ENCODE measurements at places on chromosomes 3 and 15. TPM values are rescaled to one million over a fixed set of nuclear protein-coding genes. Genes with fewer than 3 reads are reported as not detected.

SLC2A2 gene
- total RNA-seq = not detected

IQCH gene
- 0.64 TPM for total RNA-seq

AADACL2 gene
- total RNA-seq = 0.73 TPM

ACSBG1 gene
- total RNA-seq = 2.0 TPM

TSPAN3 gene
- 398 TPM for total RNA-seq

TRPC1 gene
- 12.5 TPM for total RNA-seq

SERPINI2 gene
- not detected for total RNA-seq

AMOTL2 gene
- 281 TPM for total RNA-seq

GRCh38 chr3:47464588-47464987, 11.2 kb downstream of the SCAP start:
- H3K27me3 ChIP-seq = no peaks in the 10 kb centered on the region
- H3K36me3 ChIP-seq = no peaks in the 10 kb centered on the region
- H3K4me1 ChIP-seq = no peaks in the 10 kb centered on the region
- H3K27ac ChIP-seq = no peak overlapping the region
- H3K4me3 ChIP-seq = no peak overlapping the region
- DNase-seq = no peak

- H3K27me3 ChIP-seq = no peaks in the 10 kb centered on the region
- no peak for DNase-seq
- no peak overlapping the region for H3K4me3 ChIP-seq
- no peaks in the 10 kb centered on the region for H3K36me3 ChIP-seq
Observed at GRCh38 chr3:117483839-117484238, 774.3 kb downstream of the TUSC7 start.

- H3K27ac ChIP-seq = no peak overlapping the region
- H3K27me3 ChIP-seq = no peaks in the 10 kb centered on the region
- H3K4me3 ChIP-seq = no peak overlapping the region
- H3K36me3 ChIP-seq = no peaks in the 10 kb centered on the region
Observed at GRCh38 chr3:197306374-197307086, 8.1 kb upstream of the DLG1 start.

- no peaks in the 10 kb centered on the region for H3K36me3 ChIP-seq
- DNase-seq = no peak
- H3K4me3 ChIP-seq = no peak overlapping the region
- H3K27ac ChIP-seq = peak overlapping the region; percentile 32
Observed at GRCh38 chr15:39127151-39127790, 453.6 kb upstream of the THBS1 start.

DNA sequence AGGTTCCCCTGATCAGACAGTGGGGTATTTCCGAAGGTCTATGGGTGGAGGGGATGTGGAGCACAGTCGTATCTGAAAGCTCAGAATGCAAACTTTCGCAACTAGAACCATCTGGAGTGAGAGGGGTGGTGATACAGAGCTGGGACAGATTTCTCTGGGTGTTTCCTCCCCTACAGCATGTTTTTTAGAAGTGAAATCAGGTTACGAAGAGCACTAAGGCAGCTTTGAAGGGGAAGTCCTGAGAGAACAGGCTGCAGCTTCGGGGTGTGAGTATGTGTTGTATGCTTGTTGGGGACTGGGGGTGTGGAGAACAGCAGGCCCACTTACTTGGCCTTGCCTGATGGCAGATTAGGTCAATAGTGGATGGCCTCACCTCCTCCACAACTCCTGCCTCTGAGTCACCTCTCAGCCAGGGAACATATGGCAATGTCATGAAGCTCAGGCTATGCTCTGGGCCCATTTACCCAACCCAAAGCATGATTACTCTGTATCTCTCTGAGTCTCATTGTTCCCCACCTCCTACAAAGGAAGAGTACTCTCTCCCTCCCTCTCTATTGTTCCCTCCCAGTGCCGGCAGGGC, 107.2 kb upstream of the RASGRP1 start:
- no peaks in the 10 kb centered on the region for H3K27me3 ChIP-seq
- H3K27ac ChIP-seq = no peak overlapping the region
- no peaks in the 10 kb centered on the region for H3K4me1 ChIP-seq

DNA sequence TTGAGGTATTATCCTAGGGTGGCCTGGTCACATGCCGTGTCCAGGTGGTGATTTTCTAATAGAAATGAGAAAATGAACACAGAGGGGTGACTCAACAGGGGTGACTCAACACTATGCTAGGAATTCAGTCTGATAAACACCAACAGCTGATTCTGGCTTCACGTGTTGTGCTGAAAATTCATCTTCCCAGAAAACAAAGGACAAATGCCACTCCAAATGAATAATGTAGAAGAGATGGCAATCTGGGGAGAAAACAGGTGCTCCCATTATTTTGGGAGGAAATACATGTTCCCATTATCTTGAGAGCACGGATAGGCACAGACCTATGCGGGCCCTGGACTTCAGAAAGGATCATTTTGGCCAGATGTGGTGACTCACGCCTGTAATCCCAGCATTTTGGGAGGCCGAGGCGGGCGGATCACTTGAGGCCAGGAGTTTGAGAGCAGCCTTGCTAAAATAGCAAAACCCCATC, 101.2 kb upstream of the MEX3B start:
- H3K27me3 ChIP-seq = no peaks in the 10 kb centered on the region
- no peaks in the 10 kb centered on the region for H3K36me3 ChIP-seq

DNA sequence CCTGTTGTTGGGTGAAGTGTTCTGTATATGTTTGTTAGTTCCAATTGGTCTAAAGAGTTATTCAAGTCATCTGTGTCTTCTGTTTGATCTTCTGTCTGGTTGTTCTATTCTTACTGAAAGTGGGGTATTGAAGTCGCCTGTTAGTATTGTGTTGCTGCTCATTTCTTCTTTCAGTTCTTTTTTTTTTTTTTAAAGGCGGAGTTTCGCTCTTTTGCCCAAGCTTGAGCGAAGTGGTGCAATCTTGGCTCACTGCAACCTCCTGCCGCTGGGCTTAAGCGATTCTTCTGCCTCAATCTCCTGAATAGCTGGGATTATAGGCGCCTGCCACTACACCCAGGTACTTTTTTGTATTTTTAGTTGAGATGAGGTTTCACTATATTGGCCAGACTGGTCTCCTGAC, 23.5 kb downstream of the PFN2 start:
- no peak for DNase-seq
- no peaks in the 10 kb centered on the region for H3K27me3 ChIP-seq
- no peaks in the 10 kb centered on the region for H3K4me1 ChIP-seq

DNA sequence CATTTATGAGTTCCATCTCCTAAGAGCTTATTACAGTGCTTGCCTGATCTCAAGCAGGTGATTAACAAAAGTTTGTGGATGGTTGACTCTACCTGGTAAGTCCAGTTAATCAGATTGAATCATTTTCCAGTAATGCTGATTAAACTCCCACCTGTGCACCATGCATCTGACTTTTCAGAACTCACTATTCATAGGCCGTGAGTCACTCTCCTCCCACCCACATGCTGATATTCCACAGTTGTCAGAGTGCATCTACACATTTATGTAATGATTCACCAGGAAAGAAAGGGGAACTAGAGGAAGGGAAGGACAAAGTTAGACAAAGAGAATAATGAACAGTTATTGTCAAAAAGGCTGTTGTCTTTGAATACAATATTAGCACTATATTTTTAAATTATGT, 106.2 kb upstream of the UBE3A start:
- no peak overlapping the region for H3K27ac ChIP-seq
- no peaks in the 10 kb centered on the region for H3K4me1 ChIP-seq
- no peaks in the 10 kb centered on the region for H3K27me3 ChIP-seq
- H3K36me3 ChIP-seq = no peaks in the 10 kb centered on the region

DNA sequence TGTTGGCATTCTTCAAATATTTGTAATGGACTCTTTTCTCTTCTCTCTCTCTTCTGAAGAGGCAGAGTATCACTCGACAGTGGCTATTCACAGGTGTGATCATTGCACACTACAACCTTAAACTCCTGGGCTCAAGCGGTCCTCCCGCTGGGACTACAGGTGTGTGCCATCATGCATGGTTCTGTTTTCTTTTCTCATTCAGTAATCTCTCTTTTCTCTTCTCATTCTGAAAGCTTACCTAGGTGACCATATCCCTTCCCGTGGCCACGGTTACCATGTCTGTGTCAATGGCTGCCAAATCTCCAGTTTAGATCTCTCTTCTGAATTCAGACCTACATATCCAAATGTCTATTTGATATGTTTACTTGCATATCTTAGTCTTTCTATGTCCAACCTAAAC, 96.3 kb downstream of the SOX2 start:
- no peaks in the 10 kb centered on the region for H3K36me3 ChIP-seq
- no peak for DNase-seq
- no peak overlapping the region for H3K4me3 ChIP-seq
- no peak overlapping the region for H3K27ac ChIP-seq

GRCh38 chr3:67819447-67819846, 165.0 kb upstream of the SUCLG2 start:
- no peak for DNase-seq
- H3K36me3 ChIP-seq = no peaks in the 10 kb centered on the region
- H3K4me3 ChIP-seq = no peak overlapping the region

DNA sequence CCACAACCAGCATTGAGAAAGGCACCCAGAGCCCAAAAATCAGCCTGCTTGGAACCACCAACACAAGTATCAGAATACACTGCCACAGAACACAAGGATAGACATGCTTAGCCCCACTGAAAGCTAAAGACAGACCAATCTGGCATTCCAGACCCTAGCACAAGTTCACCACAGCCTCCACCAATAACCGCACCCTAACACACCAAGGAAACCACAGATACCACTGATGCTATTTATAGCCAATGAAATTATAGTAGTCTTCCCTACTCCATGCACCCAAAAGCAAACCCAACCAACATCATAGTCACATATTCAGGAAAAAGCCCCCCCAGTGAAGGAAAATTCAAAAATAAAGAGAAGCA, 83.9 kb upstream of the STT3B start:
- H3K4me1 ChIP-seq = no peaks in the 10 kb centered on the region
- H3K36me3 ChIP-seq = no peaks in the 10 kb centered on the region
- no peaks in the 10 kb centered on the region for H3K27me3 ChIP-seq

DNA sequence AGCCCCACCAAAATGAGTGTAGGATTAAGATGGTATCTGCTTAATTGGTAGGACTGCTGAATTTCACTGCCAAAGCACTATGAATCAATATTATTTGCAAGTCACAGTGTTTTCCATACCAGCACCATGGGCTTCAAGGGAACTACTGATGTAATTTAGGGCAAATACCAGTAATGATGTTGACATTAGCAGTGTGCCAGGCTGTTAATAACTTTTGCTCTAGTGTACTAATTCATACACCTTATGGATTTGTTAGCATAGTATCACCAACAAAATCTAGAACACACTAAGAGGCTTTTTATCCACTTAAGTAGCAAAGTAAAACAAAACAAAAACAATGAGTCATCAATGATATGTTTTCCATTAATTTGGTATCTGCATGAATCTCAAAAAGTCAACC, 888.2 kb downstream of the CADM2 start:
- no peaks in the 10 kb centered on the region for H3K27me3 ChIP-seq
- no peaks in the 10 kb centered on the region for H3K36me3 ChIP-seq
- H3K4me3 ChIP-seq = no peak overlapping the region
- no peak for DNase-seq
- H3K27ac ChIP-seq = no peak overlapping the region

GRCh38 chr15:36468746-36469145, 110.7 kb upstream of the CDIN1 start:
- H3K36me3 ChIP-seq = no peaks in the 10 kb centered on the region
- no peaks in the 10 kb centered on the region for H3K4me1 ChIP-seq
- H3K27ac ChIP-seq = no peak overlapping the region
- no peaks in the 10 kb centered on the region for H3K27me3 ChIP-seq

GRCh38 chr15:83178869-83179325, 28.7 kb downstream of the HDGFL3 start:
- no peak for DNase-seq
- H3K4me3 ChIP-seq = no peak overlapping the region
- H3K27me3 ChIP-seq = no peaks in the 10 kb centered on the region
- H3K27ac ChIP-seq = no peak overlapping the region

DNA sequence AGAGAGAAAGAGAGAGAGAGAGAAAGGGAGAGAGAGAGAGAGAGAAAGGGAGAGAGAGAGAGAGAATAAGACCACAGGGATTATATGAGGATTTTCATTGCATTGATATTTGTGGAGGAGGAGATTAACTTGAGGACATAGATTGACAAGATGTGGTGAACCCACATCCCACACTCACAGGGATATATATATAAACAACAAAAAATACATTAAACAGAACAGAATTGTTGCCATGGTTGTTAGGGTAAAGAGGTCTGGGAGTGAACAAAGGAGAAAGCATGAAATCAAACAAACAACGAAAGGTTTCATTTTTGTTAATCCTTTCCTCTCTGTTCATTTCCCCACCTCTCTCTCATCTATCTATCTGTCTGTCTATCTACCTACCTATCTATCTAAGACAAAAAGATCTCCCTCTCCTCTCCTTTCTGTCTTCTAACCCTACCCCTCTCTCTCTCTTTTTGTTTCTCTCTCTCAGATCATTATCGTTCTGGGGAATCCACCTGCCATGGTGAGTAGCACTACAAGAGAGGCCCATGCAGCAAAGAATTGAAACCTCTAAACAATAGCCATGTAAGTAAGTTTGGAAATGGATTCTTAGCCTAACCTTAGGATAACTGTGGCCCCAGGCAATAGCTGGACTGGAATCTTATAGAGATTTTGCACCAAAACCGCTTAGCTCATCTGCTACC, 280.9 kb downstream of the RAP2B start:
- no peaks in the 10 kb centered on the region for H3K36me3 ChIP-seq
- DNase-seq = no peak
- no peak overlapping the region for H3K4me3 ChIP-seq
- no peak overlapping the region for H3K27ac ChIP-seq

- H3K27me3 ChIP-seq = no peaks in the 10 kb centered on the region
- H3K36me3 ChIP-seq = no peaks in the 10 kb centered on the region
- no peaks in the 10 kb centered on the region for H3K4me1 ChIP-seq
Observed at GRCh38 chr3:25515171-25515570, 87.1 kb downstream of the RARB start.

- no peak overlapping the region for H3K4me3 ChIP-seq
- DNase-seq = no peak
- H3K36me3 ChIP-seq = no peaks in the 10 kb centered on the region
- no peaks in the 10 kb centered on the region for H3K4me1 ChIP-seq
- no peak overlapping the region for H3K27ac ChIP-seq
Observed at GRCh38 chr3:111252779-111253178, 181.2 kb downstream of the NECTIN3 start.

- H3K4me1 ChIP-seq = no peaks in the 10 kb centered on the region
- H3K36me3 ChIP-seq = no peaks in the 10 kb centered on the region
- no peak overlapping the region for H3K27ac ChIP-seq
Observed at GRCh38 chr3:76585794-76586392, 454.0 kb upstream of the ROBO2 start.

- no peak overlapping the region for H3K27ac ChIP-seq
- H3K36me3 ChIP-seq = no peaks in the 10 kb centered on the region
- peak; percentile 22 for DNase-seq
- H3K4me3 ChIP-seq = peak overlapping the region; percentile 66
Observed at GRCh38 chr3:127457546-127458145, 132.9 kb downstream of the TPRA1 start.

- H3K4me3 ChIP-seq = no peak overlapping the region
- H3K4me1 ChIP-seq = no peaks in the 10 kb centered on the region
- H3K27me3 ChIP-seq = no peaks in the 10 kb centered on the region
- no peaks in the 10 kb centered on the region for H3K36me3 ChIP-seq
- H3K27ac ChIP-seq = no peak overlapping the region
Observed at GRCh38 chr15:65767264-65767595, 24.9 kb downstream of the DENND4A start.
